Activated T-helper 1 cell treated with anti-CD3 and anti-CD28 coated beads, Interleukin-12 subunit alpha, Interleukin-12 subunit beta, Interleukin-2, Interleukin-4 antibody, amounts not matched to agents 30 ng/mL and 10 ng/mL and 1 ng/mL, durations not matched to agents 14 hours and 24 hours and 36 hours (primary cell): ENCODE measurements at places on chromosomes 5 and 9.

DNA sequence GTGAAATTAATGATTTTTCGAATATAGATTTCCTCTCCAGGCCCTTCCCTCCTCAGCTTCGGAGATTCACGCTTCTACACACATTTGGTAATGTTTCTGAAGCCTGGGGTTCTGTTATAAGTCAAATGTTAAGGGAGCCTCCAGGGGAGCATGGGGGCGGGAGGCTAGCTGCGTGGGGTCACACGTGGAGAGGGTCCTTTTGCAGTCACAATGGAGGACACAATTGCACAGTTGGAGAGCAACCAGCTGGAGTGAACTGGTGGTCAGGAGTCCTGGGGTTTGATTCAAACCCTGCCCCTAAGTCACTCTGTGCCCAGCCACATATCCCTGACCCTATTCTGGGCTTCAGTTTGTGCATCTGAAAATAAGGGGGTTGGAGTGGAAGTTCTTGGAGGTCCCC lies 481.4 kb downstream of the CDK5RAP2 start:
- H3K36me3 ChIP-seq = no peaks in the 10 kb centered on the region
- no peak for DNase-seq
- H3K4me3 ChIP-seq = no peak overlapping the region
- no peak overlapping the region for H3K27ac ChIP-seq
- H3K27me3 ChIP-seq = no peaks in the 10 kb centered on the region

DNA sequence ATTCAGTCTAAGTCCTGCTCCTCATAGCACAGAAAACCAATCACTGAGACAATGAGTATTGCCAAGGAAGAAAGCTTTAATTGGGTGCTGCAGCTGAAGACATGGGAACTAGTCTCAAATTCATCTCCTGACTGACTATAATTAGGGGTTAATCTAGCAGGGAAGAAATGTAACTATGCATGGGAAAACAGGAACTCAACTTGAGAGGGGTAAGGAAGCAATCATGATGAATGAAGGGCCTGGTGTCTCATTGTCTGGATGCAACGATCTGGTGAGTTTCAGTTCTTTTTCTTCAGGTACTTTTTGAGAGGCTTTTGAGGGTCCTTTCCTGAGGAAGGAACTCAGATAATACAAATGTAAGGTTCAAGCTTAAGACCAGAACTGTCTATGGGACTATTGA lies 24.0 kb upstream of the OCLN start:
- no peak for DNase-seq
- H3K4me3 ChIP-seq = no peak overlapping the region
- peaks cover under 1% of the 10 kb centered on the region for H3K27me3 ChIP-seq
- H3K27ac ChIP-seq = no peak overlapping the region
- H3K36me3 ChIP-seq = no peaks in the 10 kb centered on the region

GRCh38 chr9:20321423-20322082 lies 300.7 kb downstream of the MLLT3 start:
- no peaks in the 10 kb centered on the region for H3K27me3 ChIP-seq

DNA sequence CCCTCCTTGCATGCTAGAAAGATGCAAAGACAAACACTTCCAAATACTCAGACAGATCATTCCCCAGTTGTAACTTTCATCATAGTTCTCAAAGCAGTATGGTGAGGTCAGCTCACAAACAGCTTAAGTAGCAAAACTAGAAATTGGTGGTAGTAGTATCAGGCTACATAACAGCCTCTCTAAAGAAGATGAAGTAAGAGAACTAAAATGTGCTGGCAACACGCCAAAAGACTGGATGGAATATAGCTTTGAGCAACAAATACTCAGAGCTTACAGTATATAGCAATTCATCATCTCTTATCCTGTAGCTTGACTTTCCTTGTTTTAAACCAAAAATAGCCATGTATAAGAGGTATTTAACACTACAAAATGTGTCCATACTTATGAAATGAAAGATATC lies 7.5 kb downstream of the PFDN1 start:
- no peaks in the 10 kb centered on the region for H3K27me3 ChIP-seq
- no peak for DNase-seq
- H3K4me1 ChIP-seq = peaks cover 71% of the 10 kb centered on the region
- H3K27ac ChIP-seq = no peak overlapping the region

DNA sequence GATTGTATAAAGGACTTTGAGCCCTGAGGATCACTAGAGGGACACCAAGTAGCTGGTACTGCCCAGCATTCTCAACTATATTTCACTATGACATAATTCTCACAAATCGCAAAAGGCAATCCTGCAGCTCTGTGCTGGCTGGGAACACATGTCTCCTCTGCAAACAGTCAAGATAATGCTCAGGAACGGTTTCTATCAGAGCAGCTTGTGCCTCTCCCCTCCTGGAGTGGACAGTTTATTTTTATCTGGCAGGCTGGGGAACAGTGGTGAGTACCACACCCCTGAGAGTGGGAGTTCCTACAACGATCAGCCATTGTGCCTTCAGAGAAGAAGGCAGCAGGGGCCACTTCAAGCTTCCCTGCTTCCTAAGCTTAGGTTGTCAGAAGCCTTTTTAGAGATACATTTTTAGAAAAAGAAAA lies 65.8 kb downstream of the ERAP1 start:
- DNase-seq = no peak
- peaks cover 17% of the 10 kb centered on the region for H3K4me1 ChIP-seq
- H3K27me3 ChIP-seq = no peaks in the 10 kb centered on the region
- peak overlapping the region; percentile 29 for H3K27ac ChIP-seq
- peaks cover 54% of the 10 kb centered on the region for H3K36me3 ChIP-seq
- H3K4me3 ChIP-seq = no peak overlapping the region

GRCh38 chr9:35858458-35858857 lies 11.7 kb downstream of the OR13J1 start:
- H3K36me3 ChIP-seq = no peaks in the 10 kb centered on the region
- DNase-seq = no peak
- H3K27me3 ChIP-seq = peaks cover 6% of the 10 kb centered on the region
- H3K4me1 ChIP-seq = no peaks in the 10 kb centered on the region
- no peak overlapping the region for H3K27ac ChIP-seq

DNA sequence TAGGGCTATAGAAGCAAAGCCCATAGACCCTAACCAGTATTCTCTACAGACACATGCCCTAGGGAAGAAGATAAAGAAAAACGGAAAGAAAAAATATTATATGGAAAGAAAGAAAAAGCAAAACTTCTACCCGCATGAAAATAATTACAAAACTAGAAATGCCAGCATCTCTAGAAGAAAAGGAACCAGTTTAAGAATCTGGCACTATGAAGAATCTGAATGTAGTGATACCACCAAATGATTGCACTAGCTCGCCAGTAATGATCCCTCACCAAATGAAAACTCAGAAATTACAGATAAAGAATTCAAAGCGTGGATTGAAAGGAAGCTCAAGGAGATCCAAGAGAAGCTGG lies 341.9 kb upstream of the GRIA1 start:
- H3K27me3 ChIP-seq = peaks cover 3% of the 10 kb centered on the region
- no peaks in the 10 kb centered on the region for H3K4me1 ChIP-seq
- DNase-seq = no peak
- no peak overlapping the region for H3K27ac ChIP-seq

- H3K4me1 ChIP-seq = peaks cover 10% of the 10 kb centered on the region
- no peaks in the 10 kb centered on the region for H3K36me3 ChIP-seq
- H3K27me3 ChIP-seq = peaks cover 31% of the 10 kb centered on the region
- DNase-seq = no peak
- no peak overlapping the region for H3K4me3 ChIP-seq
These were observed 26.4 kb downstream of the TNPO1 start for GRCh38 chr5:72842816-72843215.

DNA sequence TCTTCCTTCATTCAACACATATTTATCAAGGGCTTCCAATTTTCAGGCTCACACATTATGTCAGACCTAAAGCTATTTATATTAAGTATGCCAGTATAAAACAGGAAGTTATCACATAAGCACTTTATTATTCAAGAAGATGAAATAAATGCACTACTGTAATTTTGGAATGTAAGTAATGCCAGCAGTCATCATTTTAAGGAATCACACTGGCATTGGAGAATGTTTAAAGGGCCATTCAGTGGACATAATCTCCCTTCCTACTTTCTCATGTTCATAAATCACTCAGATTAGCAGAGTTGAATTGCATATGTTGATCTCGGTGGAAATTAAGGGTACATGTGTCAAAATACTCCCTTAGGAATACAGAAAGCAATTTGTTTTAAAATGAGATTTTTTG lies 164.4 kb downstream of the GIN1 start:
- H3K27ac ChIP-seq = no peak overlapping the region
- DNase-seq = no peak
- peaks cover 30% of the 10 kb centered on the region for H3K36me3 ChIP-seq
- H3K4me1 ChIP-seq = no peaks in the 10 kb centered on the region
- H3K4me3 ChIP-seq = no peak overlapping the region

DNA sequence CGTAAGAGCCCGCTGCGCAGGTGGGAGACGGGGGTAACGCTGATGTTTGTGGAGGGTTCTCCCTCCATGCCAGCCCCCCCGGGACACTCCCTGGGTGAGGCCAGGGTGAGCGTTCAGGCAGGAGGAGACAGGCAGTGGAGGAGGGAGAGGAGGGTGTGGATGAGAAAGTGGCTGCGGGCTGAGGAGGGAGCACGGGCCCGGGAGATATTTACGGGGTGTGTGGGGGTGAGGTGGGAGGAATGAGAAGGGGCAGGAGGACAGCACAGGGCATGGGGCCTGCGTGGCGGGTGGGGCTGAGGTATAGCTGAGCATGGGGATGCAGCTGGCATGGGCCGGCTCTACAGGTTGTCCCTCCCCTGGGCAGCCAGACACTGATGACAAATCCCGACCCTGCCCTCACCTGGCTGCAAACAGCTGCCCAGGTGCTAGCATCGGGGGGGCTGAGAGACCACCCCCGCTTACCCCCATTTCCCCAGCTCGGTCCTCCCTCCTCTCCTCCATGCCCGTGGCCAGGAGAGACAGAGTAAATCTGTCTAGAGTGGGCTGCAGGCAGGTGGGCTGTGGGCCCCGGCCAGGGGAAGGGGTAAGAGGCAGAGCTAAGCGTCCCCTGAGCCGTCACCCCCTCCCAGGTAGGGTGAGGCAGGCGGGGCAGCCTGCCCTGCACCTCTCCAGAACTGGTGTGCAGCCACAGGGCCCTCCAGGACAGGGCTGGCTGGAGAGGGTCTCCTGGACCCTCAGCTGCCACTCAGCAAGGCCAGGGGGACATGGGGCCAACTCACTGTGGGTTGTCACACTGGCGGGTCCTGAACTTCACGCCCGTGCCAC lies 79.2 kb downstream of the ZNF354C start:
- no peaks in the 10 kb centered on the region for H3K36me3 ChIP-seq
- no peaks in the 10 kb centered on the region for H3K27me3 ChIP-seq
- H3K27ac ChIP-seq = no peak overlapping the region
- peaks cover 12% of the 10 kb centered on the region for H3K4me1 ChIP-seq
- no peak for DNase-seq

DNA sequence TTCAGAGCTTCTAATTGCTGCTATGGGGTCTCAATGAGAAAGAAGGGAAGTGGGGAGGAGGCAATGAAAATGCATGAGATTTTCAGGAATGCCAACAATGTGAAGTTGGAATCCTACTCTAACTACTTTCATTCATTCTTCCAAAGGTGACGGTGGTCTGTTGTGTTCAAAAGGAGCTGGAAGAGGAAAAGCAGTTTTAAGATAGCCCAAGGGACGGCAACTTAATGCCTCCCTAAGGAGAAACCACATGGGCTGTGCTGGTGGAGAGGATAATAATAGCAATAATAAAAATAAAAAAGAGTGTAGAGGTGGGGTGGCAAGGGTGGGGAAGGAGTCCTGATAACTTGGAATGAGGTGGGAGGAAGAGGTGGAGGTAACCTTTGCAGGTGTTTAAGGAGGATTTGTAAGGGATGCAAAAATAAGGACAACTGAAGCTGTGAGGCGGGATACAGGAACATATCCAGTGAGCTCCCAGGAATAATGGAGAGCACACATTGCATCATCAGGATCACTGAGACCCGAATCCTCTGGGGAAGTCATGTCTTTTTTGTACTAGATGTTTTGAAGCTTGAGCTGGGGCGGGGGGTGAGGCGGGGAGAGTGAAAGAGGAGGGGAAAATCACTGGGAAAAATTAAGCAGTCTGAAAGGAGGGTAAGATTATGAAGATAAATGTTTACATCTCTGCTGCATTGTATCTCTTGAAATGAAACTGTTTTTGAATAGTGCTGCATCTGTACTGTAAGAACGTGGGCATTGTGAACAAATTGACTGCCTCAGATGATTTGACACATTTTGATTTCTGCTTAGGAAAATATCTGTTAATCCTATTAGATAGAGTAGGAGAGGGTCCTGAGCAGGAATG lies 120.1 kb upstream of the TMEM161B start:
- H3K27me3 ChIP-seq = peaks cover 2% of the 10 kb centered on the region
- no peaks in the 10 kb centered on the region for H3K4me1 ChIP-seq
- H3K36me3 ChIP-seq = no peaks in the 10 kb centered on the region
- H3K27ac ChIP-seq = no peak overlapping the region
- no peak for DNase-seq

DNA sequence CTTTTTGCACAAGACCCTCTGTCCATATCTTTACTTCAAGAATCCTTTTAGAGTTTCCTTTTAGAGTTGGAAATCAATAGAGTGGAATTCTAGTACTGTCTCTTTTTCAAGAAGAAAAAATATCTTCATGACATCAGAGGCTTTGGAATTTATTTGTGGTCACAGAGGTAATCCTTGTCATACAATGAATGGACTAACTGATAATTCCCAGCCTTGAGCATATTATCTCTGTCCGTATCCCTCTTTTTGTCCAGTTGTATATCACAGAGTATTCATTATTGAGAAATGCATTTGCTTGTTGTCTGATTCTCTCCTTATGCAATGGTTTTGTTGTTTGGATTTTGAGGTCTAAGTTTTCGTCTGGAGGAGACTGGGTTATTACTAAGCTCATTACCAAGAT lies 82.0 kb upstream of the HAPLN1 start:
- H3K4me3 ChIP-seq = no peak overlapping the region
- DNase-seq = no peak
- no peak overlapping the region for H3K27ac ChIP-seq
- H3K36me3 ChIP-seq = no peaks in the 10 kb centered on the region
- no peaks in the 10 kb centered on the region for H3K4me1 ChIP-seq

DNA sequence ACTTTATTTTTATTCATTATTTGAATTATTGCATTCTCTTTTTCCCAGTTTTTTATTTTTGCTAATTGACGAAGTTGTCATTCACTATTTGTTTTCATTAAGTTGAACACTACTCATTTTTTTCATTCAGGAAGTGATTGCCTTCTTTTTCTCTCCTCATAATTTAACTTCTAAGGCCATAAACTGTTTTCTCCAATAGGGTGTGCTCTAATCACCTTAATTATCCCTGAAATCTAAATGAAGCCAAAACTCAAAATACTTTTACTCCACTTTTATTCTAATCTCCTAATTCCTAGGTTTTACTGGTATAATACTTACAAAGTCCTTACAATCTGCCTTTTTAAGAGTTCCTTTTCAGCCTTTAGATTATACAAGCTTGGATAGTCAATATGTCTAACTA lies 2.9 kb upstream of the OR13C2 start:
- H3K27ac ChIP-seq = no peak overlapping the region
- no peak for DNase-seq
- no peaks in the 10 kb centered on the region for H3K36me3 ChIP-seq
- no peak overlapping the region for H3K4me3 ChIP-seq
- H3K27me3 ChIP-seq = no peaks in the 10 kb centered on the region
- no peaks in the 10 kb centered on the region for H3K4me1 ChIP-seq

GRCh38 chr5:168948746-168949145 lies 352.2 kb downstream of the SLIT3 start:
- no peaks in the 10 kb centered on the region for H3K36me3 ChIP-seq
- no peaks in the 10 kb centered on the region for H3K27me3 ChIP-seq
- H3K4me3 ChIP-seq = no peak overlapping the region
